ENCODE measurements at places on chromosomes 12 and 14. TPM values are rescaled to one million over a fixed set of nuclear protein-coding genes. Genes with fewer than 3 reads are reported as not detected.

STAB2 gene
- not detected for total RNA-seq

- no peak for DNase-seq
Measured at GRCh38 chr12:6082613-6083012, 41.9 kb downstream of the VWF start.

DNA sequence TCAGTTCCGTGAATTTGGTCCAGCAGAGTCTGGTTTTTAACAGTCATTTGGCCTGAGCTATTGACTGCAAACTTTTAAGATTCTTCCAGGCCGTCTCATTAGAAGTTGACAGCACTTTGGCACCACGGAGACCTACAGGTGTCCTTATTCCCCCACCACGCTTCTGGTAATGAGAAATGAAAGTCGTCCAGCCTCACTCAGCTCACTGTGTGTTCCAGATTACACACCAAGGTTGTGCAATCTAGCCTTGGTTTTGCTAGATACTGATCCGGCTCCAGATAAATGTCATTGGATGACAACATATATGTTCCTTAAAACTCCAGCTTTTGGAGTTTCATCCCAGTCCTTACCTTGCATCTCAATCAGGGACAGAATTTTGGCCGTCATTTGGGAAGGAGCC is 210.4 kb downstream of the CHST11 start:
- no peak for DNase-seq

CIROP gene
- total RNA-seq = not detected

- no peak for DNase-seq
Measured at GRCh38 chr12:67299526-67299925, 30.4 kb downstream of the CAND1 start.

DNA sequence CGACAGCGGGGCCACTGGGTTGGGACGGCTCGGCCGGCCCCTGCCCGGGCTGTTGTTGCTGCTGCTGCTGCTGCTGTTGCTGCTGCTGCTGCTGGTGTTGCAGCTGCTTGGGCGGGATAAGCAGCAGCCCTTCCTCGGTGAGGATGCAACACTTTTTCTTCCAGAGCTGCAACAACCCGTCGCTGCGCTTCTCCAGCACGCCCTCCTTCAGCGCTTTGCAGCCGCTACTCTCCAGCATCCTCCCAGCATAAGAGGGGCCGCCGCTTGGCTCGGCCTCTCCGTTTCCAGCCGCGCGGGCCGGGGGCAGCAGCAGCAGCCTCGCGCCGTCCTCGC is 529 bp downstream of the PHLDA1 start:
- DNase-seq = no peak

FBLN5 gene
- 2.2 TPM for total RNA-seq

GRCh38 chr12:115975411-115975810 is 302.1 kb downstream of the MED13L start:
- no peak for DNase-seq

DNA sequence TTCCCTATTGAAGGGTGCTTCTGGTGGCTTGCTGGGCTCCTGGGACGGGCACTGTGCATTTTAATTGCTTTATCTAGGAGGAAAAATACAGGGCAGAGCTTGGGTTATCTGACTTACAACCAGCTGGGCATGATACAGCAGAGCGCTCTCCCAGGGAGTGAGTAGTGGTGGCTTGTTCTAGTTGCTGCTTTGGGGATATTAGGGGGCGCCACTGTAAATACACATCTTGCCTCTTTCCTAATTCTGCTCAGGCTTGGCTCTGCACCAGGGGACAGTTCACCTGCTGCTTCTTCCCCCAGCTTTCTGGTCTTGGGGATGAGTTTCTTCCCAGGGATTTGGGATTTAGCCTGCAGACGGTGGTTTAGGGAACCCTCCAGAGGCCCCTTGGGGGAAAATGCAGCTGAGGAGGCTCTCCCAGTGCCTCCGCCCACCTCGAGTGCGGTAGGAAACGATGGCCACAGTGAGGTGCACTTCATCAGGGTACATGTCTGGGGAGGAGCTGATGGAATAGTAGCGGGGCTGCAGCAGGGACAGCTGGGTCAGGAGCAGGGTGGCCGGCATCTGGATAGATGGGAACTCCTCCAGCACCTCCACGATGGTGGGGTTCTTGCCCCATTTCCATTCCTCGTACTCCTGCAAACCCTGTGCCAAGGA is 36.9 kb upstream of the FBXO21 start:
- DNase-seq = no peak

- DNase-seq = no peak
Measured at GRCh38 chr14:55426891-55427290, 13.5 kb downstream of the TBPL2 start.

GLT8D2 gene
- 2.0 TPM for total RNA-seq

DNA sequence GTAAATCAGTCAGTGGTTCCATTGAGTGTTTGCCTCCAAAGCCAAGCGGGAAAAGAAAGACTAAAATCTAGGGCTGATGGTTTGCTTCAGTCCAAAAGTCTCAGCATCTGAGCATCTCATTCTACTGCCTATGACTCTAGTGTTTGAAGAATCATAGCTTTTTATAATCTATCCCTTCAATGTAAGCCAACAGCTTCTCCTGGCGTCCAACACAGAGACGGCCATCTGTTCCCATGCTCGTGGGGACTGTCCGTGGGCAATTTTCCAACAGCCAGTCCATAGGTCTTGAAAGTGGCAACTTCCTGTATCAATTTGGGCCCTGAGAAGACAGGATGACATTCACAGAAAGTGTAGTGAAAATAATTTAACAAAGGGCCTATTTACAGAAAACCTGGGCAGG is 544.4 kb upstream of the TMEM132C start:
- no peak for DNase-seq

PRICKLE1 gene
- total RNA-seq = 22.2 TPM

DNA sequence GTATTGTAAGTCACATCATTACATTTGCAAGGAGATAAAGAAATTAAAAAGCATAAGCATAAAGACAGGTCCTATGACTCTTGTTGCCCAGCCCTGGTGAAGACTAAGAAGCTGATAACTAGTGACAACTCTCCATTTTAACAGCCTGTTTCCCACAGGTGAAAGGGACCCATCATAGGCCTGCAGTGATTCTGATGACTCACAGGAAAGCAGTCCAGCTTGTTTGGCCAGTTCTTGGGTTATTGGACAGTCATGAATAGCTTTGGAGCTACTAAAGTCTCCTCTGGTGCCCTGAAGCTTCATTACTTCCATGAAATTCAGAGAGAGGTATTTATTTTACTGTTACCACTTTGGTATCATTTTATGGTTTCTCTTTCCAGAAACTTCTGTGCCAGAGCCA is 55.5 kb upstream of the DYRK2 start:
- DNase-seq = no peak

B4GALNT3 gene
- 7.1 TPM for total RNA-seq

DNA sequence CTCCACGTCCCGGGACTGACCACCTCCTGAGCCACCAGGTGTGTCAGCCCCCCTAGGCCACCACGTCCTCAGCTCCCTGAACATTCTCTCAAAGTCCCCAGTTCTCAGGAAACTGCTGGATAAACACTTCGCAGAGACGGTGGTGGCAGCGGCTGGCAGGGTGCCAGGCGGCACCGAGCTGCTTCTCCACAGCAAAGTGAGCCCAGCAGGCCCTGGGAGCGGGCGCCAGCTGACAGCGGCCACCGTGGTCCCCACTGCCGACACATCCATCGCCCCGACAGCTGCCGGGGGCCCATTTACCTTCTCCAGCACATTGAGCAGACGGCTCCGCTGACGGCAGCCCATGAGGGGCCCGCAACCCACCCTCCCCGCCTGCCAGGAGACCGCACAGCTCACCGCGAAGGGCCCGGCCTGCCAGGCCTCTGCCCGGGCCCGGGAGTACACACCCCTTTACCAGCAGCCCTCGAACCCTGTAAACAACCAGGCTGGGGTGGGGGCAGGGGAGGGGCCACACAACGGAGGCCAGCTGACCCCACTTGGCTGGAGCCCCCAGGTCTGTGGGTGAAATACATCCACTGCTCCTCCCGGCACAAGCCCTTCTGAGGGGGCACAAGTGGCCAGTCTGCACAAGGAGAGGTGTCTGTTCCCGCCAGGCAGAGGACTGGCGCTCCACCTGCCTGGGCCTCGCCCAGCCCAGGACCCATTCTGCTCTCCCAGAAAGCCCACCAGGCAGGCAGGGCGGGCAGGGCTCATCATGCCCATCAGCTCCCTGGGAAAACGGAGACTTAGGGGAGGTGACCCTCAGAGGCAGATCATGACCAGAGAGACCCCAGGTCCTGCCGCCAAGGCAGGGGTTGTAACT is 10.5 kb downstream of the AKT1 start:
- DNase-seq = no peak

- DNase-seq = peak; percentile 56
Measured at GRCh38 chr14:22794551-22794951, 20.7 kb downstream of the SLC7A7 start.

- DNase-seq = no peak
Measured at GRCh38 chr12:2359725-2360629, 307.2 kb downstream of the CACNA1C start.

SYCP3 gene
- total RNA-seq = not detected

PIWIL1 gene
- total RNA-seq = not detected

GRCh38 chr12:75852956-75853355 is 178.6 kb downstream of the PHLDA1 start:
- DNase-seq = no peak

DNA sequence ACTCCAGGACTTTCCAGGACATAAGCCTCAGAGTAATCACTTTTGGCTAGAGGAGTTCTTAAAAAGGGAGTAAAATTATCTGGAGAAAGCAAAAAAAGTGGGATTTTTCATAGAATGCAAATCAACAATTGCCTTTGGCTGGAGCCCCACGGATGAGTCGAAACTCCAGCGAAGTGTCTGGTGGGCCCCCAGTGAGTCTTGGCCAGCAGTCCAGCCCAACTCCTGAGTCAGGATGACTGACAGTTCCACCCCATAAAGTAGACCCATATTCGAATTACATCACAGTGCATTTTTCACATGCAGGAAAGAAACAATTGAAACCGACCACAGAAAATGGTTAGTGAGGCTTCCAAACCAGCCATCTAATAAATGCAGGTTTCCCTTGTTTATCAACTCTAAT is 265.7 kb downstream of the BCL11B start:
- no peak for DNase-seq

DNA sequence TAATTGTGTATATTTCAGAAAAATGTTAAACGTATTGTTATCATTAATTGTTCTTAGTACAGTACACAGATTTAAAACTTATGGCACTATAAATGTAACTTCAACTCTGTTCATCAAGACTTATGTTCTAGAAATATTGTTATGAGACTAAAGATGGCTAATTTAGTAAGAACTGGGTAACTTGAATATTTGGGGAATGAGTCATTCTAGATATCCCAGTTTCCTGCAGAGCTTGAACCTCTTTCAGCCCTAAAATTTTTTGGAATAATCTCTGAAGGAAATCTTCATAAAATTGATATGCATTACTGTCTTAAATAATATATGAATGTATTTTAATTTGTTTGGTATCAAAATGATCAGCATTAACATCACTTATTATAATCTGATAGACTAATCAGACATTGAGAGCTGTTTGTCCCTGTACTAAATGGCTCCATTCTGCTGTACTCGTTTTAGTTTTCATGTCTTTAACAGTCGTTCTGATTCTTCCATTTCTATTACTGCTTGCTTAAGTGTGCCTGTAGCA is 87.1 kb downstream of the VEZT start:
- no peak for DNase-seq

DNA sequence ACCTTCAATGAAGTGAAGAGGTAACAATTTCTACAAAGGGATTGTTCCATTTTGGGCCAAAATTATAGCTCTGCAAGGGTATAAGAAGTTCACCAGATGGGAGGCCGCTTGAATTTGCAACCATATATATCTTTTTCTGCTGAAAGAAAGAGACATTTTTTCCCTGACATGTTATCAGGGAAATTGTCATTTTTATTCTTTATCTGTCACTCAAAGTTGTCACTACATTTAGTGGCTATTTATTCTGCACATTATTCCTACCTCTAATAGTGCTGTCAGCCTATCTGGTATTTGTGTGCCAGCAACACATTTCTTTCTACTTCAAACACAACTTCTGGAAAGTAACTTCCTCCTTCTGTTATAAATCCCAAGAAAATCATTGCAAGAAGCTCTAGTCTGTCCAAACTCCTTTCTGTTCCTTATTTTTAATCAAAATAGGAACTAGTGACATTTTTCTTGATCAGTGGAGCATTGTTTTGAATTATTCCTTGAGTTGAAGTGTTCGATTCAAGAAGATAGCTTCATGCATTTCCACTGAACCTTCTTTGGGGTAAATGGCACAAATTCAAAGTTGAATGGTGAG is 137.9 kb upstream of the ATP2B1 start:
- no peak for DNase-seq

CMA1 gene
- total RNA-seq = not detected

- no peak for DNase-seq
Measured at GRCh38 chr14:34906287-34906686, 31.1 kb upstream of the BAZ1A start.

GRCh38 chr14:59482541-59483331 is 1.5 kb downstream of the L3HYPDH start:
- DNase-seq = peak; percentile 94

DNA sequence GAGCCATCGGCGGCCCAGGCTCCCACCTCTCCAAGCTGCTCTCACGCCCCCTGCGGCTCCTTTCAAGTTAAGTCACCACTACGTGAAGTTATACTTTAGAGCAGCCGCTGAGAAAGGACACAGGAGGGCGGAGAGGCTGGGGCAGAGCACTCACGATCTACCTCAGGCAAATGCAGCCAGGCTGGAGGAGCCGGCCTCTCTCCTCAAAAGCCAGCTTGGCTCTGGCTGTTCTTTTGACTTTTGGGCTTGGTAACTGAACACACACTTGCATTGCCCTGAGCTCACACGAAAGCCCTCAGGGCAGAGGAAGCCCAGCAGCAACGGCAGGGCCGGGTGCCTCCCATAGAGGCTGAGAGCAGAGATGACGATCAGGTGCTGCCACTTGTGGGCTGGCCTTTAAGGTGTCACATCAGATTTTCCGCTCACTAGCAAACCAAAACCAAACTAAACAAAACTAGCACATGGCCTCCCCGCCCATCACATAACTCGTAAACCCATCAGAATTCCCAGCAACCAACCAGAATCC is 75.2 kb downstream of the PITPNM2 start:
- DNase-seq = no peak

DNA sequence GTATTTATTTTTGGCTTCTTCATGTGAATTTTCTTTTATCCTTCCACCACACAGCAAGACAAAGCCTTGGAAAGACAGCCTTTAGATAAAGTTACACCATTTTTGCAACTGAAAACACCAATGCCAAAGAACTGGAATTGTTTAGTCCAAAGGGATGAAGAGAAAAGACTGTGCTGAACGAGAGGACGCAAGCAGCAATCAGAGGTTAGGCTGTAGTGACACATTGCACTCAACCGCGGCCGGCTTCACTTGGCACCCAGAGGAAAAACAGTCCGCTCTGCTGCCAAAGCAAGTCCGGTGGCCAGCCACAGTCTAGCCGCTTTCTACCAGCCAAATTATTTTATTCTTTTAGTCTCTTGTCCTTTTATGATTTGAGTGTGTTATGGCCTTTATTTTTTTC is 49.1 kb upstream of the KCNJ8 start:
- DNase-seq = no peak

GRCh38 chr12:44904321-44904720 is 28.2 kb upstream of the NELL2 start:
- DNase-seq = no peak
